ENCODE measurements at places on chromosomes 1 and 21. TPM values are rescaled to one million over a fixed set of nuclear protein-coding genes. Genes with fewer than 3 reads are reported as not detected.
A peak's percentile ranks its signal among the peaks of the same experiment; 100 is the strongest.

DNA sequence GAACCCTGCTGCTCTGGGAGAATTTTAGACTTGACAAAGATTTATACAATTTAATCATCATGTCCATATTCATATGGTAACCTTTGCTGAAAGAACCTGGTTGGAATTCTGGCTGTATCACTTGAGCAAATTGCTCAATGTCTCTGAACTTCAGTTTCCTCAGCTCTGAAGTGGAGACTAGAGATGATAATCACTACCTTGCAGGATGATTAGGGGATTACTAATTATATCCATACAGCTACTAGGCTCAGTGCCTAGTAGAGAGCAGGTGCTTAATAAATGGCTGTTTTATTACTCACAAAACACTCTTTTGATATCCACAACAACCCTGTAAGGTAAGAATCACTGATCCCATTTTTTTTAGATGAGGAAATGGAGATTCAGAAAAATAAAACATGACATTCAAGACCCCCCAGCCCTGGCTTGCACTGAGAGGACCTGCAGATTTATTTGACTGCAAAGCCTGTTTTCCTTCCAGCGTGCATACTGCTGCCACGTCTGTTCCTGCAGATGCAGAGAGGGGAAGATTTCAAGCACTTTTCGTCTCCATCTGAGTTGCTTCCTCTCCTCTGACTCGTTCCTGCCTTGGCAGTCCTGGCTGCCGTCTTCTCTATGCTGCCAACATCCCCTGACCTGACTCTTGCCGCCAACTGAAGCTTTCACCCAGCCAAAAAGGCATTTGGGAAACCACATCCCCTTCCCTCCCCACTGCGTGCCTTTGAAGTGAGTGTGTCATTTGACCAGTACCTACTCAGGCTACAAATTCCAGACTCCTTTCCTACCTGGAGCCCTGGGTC, 203.0 kb downstream of the PLPP3 start:
- no peak overlapping the region for H3K4me3 ChIP-seq
- no peak for DNase-seq
- peaks cover 7% of the 10 kb centered on the region for H3K4me1 ChIP-seq
- H3K36me3 ChIP-seq = no peaks in the 10 kb centered on the region
- no peak overlapping the region for H3K27ac ChIP-seq

DNA sequence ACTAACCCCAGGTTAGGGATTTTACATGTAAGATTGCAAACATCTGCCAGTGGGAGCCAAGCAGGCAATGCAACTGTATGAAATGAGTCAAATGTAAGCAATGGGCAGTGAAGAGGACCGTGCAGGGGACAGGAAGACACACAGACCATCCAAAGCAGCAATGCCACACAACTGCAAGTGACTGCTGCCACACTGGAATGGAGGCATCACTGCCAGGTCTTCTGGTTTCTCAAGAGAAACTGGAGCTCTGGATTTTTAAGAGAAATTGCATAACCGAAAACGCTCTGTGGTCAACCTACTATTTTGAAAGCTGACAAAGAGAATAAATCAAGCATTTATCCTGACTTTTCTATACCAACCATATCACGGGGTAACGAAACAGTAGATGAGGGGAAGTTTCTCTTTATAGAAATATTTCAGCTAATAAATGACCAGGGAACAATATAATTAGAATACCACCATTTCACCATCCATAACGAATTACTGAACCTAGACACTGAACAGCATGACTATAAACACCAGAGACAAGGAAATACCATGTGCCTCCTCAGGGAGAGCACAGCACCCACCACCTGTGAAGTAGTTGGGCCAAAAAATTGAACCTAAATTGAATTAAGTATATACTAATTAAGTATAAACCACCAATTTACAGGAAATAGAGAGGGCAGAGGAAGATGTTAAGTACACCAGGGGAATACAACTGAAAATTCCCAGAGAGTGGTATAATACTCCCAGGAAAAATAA, 4.4 kb downstream of the AK2 start:
- no peak for DNase-seq
- no peak overlapping the region for H3K4me3 ChIP-seq
- H3K27me3 ChIP-seq = no peaks in the 10 kb centered on the region
- peaks cover 69% of the 10 kb centered on the region for H3K4me1 ChIP-seq
- H3K36me3 ChIP-seq = no peaks in the 10 kb centered on the region
- no peak overlapping the region for H3K27ac ChIP-seq

DNA sequence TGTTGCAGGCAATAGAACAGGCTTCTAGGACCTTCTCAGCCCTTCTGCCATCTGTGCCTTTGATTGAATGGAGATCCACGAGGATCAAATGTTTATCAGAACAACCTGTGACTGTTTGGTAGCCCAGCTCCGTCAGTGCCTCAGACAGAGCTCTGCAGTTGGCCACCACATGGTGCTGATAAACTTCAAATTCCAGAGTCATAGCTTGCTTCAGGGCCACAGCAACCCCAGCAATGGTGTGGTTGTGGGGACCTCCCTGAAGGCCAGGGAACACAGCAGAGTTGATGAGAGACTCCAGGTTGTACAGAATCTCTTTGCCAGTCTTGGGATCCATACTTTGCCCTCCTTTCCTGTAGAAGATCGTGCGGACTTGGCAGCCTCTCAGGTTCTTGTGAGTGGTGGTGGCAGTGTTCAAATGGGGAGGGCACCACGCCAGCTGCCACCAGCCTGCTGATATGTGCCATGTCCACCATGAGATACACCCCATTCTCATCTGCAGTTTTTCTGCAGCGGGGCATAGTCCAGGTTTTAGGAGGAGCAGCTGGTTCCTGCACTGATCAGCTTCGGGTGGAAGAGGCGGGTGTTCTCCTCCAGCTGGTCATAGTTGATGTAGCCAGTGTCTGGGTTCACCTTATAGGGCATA, 82.9 kb upstream of the ARTN start:
- H3K27ac ChIP-seq = no peak overlapping the region
- H3K36me3 ChIP-seq = no peaks in the 10 kb centered on the region
- H3K27me3 ChIP-seq = no peaks in the 10 kb centered on the region
- no peaks in the 10 kb centered on the region for H3K4me1 ChIP-seq
- no peak for DNase-seq
- H3K4me3 ChIP-seq = no peak overlapping the region

- H3K36me3 ChIP-seq = no peaks in the 10 kb centered on the region
- H3K4me3 ChIP-seq = no peak overlapping the region
- peaks cover 23% of the 10 kb centered on the region for H3K4me1 ChIP-seq
- H3K27me3 ChIP-seq = no peaks in the 10 kb centered on the region
- no peak overlapping the region for H3K27ac ChIP-seq
These were observed 86.8 kb upstream of the RAB4A start for GRCh38 chr1:229184066-229184465.

- no peak for DNase-seq
- H3K4me3 ChIP-seq = no peak overlapping the region
- no peaks in the 10 kb centered on the region for H3K27me3 ChIP-seq
- peaks cover 14% of the 10 kb centered on the region for H3K4me1 ChIP-seq
These were observed 26.7 kb downstream of the MIER1 start for GRCh38 chr1:66951513-66951912.

DNA sequence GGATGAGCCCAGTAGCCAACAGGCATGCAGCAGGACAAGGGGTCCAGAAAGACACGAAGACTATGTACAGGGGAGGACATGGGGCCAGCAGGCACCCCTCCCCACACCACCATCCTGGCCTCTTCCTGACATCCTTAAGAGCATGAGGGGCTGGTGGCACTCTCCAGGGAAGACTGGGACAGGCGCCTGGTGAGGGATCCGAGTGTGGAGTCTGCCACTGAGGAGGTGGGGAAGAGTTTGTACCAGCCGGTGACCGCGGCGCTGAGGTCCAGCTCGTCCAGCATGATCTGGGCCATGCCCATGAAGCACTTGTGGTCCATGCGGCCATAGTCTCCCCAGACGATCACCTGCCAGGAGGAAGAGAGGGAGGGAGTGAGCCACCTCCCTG, 39.1 kb downstream of the RIMS3 start:
- no peaks in the 10 kb centered on the region for H3K36me3 ChIP-seq
- no peak for DNase-seq
- H3K4me1 ChIP-seq = peaks cover 10% of the 10 kb centered on the region

GRCh38 chr1:18332576-18332975, 148.2 kb upstream of the KLHDC7A start:
- no peak overlapping the region for H3K4me3 ChIP-seq
- no peak overlapping the region for H3K27ac ChIP-seq
- no peaks in the 10 kb centered on the region for H3K4me1 ChIP-seq
- no peak for DNase-seq
- no peaks in the 10 kb centered on the region for H3K36me3 ChIP-seq

GRCh38 chr1:167756730-167757405, 35.1 kb downstream of the MPZL1 start:
- peak; percentile 14 for DNase-seq
- H3K4me3 ChIP-seq = no peak overlapping the region
- peaks cover 41% of the 10 kb centered on the region for H3K4me1 ChIP-seq
- no peak overlapping the region for H3K27ac ChIP-seq
- no peaks in the 10 kb centered on the region for H3K36me3 ChIP-seq

GRCh38 chr1:184302346-184302745, 84.5 kb upstream of the C1orf21 start:
- H3K27ac ChIP-seq = no peak overlapping the region
- no peaks in the 10 kb centered on the region for H3K27me3 ChIP-seq
- no peak overlapping the region for H3K4me3 ChIP-seq
- H3K36me3 ChIP-seq = no peaks in the 10 kb centered on the region
- peaks cover 18% of the 10 kb centered on the region for H3K4me1 ChIP-seq

DNA sequence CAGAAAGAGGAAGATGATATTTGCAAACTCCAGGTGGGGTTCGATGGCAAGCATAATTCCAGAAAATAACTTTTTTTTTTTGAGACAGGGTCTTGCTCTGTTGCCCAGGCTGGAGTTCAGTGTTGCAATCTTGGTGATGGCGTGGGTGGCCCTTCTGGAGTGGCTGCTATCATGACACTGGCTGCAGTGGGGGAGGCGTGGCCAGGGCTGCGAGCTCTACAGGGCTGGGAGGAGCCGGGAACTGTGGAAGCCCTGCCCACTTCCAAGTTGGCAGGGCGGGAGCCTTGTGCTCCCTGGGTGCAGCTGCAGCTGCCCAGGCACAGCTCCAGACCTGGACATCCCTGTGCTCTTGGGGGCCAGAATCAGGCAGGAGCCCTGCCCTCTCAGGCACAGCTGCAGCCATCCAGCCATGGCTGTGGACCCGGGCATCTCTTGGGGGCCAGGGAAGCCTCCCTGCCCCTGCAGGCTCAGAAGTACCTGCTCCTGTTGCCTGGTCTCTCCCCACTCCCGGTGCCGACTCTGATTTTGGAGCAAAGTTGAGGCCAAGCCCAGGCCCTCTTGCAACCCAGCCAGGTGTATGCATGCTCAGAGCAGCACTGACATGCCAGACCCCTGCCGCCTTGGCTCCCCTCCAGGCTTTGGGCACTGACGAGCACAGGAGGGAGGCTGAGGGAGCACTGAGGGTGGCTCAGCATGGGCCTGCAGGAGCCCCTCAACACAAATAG, 7.2 kb upstream of the BCL10 start:
- H3K27me3 ChIP-seq = no peaks in the 10 kb centered on the region
- peaks cover 9% of the 10 kb centered on the region for H3K4me1 ChIP-seq
- no peaks in the 10 kb centered on the region for H3K36me3 ChIP-seq

GSTM1 gene
- not detected for total RNA-seq

KRTAP13-2 gene
- not detected for total RNA-seq
